Heart left ventricle (tissue), 16 donors: ENCODE measurements at places on chromosomes 12 and 14. TPM values are rescaled to one million over a fixed set of nuclear protein-coding genes. Genes with fewer than 3 reads are reported as not detected.

DNA sequence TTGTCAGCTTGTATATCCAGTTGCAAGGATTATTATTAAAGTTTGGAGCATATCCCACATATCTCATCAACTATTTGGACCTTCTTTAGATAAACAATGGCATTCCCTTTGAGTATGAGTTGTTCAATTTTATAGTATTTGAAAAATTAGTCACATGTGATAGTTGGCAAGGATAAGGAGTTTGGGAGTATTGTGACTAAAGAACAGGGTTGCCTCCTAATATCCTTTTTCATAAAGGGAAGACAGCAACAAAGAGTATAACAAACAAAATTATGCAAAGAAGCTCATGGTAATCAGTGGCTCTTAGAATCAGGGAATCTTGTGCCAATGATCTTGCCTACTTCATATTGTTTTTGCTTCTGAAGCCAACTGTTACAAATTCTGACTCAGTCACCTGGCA is 31.2 kb upstream of the KCNH5 start:
- no peaks in the 10 kb centered on the region for H3K36me3 ChIP-seq
- no peak overlapping the region for H3K4me3 ChIP-seq
- H3K27me3 ChIP-seq = no peaks in the 10 kb centered on the region
- no peak for DNase-seq

- H3K27ac ChIP-seq = no peak overlapping the region
- no peaks in the 10 kb centered on the region for H3K36me3 ChIP-seq
- peaks cover 13% of the 10 kb centered on the region for H3K4me1 ChIP-seq
- H3K27me3 ChIP-seq = no peaks in the 10 kb centered on the region
These were observed 11.6 kb upstream of the PPP1CC start for GRCh38 chr12:110754101-110754793.

GRCh38 chr12:122452701-122453285 is 30.3 kb upstream of the CLIP1 start:
- no peak overlapping the region for H3K4me3 ChIP-seq
- H3K27ac ChIP-seq = no peak overlapping the region
- DNase-seq = no peak
- H3K36me3 ChIP-seq = no peaks in the 10 kb centered on the region
- H3K27me3 ChIP-seq = no peaks in the 10 kb centered on the region
- H3K4me1 ChIP-seq = no peaks in the 10 kb centered on the region

DNA sequence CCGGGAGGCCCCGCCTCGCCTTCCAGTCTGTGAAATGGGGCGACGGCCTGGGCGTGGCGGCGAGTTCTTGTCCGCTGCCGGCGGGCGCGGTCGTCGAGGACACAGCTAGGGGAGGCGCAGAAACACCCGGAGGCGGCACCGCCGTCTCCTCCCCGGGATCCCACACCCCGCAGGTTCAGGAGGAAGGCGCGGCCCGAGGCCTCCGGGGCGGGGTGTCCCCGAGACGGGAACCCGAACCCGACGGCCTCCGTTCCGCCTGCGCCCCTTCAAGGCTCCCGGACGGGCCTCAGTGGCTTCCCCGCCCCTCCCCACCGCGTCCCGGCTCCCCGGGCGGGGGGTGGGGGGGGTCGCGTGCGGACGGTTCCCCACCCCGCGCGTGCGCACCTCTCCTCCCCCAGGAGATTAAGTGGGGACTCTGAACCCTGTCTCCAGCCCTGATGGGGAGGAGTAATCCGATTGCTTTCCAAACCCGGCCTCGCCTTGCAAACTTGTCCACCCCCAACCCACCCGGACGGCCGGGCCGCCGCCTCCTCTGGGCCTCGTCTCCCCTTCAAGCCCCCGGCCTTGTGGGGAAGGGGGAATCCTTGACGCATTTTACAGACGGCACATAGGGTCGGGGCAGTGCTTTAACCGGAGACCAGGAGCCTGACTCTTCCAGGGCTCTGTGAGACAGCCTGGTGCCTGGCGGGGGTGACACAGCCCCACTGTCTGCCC is 35.3 kb upstream of the ANKRD9 start:
- H3K4me1 ChIP-seq = peaks cover 13% of the 10 kb centered on the region
- H3K36me3 ChIP-seq = no peaks in the 10 kb centered on the region
- peak overlapping the region; percentile 6 for H3K4me3 ChIP-seq
- DNase-seq = no peak

GRCh38 chr12:65121049-65121955 is at the start of gene WIF1:
WIF1 (minus strand) TSS chr12:65121305; CDS start chr12:65121191, 114 bp downstream.
- DNase-seq = peak; percentile 19
- peaks cover 98% of the 10 kb centered on the region for H3K27me3 ChIP-seq
- H3K4me3 ChIP-seq = peak within 1 kb of the TSS; percentile 31
- no peaks in the 10 kb centered on the region for H3K36me3 ChIP-seq

RIPK3 gene
- 6.2 TPM for total RNA-seq

DNA sequence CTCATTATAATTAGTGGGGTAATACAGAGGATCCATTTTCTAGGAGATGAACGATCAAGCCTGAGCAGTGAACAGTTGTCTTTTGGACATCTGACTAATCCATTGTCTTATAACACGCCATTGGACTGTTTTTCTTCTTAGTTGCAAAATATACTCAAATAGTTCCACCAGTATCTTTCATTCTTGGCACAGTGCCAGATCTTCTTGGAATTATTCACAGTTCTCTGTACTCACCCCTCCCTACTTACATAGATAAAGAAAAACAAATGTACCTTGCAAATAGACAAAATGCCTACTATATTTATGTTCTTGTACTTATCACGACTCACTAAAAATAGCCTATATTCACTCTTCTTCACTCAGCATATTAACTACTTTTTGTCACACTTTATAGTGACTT is 3.8 kb downstream of the CBLN3 start:
- H3K36me3 ChIP-seq = no peaks in the 10 kb centered on the region
- no peak overlapping the region for H3K27ac ChIP-seq
- H3K27me3 ChIP-seq = no peaks in the 10 kb centered on the region
- peaks cover 24% of the 10 kb centered on the region for H3K4me1 ChIP-seq
- H3K4me3 ChIP-seq = no peak overlapping the region

GRCh38 chr12:78645956-78646355 is 218.6 kb upstream of the SYT1 start:
- H3K4me1 ChIP-seq = no peaks in the 10 kb centered on the region
- H3K27me3 ChIP-seq = no peaks in the 10 kb centered on the region
- no peak overlapping the region for H3K27ac ChIP-seq

- no peak overlapping the region for H3K27ac ChIP-seq
- peaks cover 16% of the 10 kb centered on the region for H3K27me3 ChIP-seq
- H3K4me1 ChIP-seq = no peaks in the 10 kb centered on the region
- H3K36me3 ChIP-seq = no peaks in the 10 kb centered on the region
- no peak overlapping the region for H3K4me3 ChIP-seq
- no peak for DNase-seq
These were observed 64.7 kb upstream of the CISTR start for GRCh38 chr12:53816360-53817020.

DNA sequence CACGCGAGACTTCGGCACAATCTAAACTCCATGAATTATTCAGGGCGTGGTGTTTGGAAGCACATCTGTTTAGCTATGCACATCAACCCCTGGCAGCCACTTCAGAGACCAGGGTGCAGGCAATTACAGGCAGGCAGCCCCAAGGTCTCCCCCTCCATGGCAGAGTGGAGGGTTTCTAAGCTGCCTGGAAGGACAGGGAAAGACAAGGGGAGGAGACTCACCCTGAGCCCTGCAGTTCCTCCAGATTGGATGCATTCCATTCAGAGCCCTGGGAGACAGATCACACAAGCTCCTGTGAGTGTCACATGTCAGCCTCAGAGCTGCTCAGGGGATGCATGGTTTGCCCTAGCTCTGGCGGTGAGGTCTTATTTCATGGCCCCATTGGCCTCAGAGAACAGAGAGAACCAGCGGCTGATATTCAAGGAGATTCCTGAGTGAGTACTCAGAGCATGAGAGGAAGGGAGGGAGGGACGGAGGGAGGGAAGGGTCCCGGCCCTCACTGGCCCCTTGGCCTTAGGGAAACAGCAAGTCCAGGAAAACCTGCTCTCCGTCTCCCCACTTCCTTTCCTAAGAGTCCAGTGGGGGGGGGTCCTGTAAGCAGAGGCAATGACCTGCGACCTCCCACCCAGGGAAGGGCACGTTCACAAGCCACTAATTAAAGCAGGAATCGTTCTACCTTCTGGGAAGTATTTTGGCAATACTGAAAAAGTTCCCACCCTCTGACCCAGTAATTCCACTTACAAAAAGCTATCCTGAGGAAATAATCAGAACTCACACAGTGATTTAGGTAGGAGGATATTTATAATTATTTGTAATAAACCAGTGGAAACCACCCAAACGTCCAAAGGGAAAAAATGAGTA is 55.1 kb downstream of the SSH1 start:
- peak overlapping the region; percentile 80 for H3K27ac ChIP-seq
- peak overlapping the region; percentile 39 for H3K4me3 ChIP-seq
- peak; percentile 54 for DNase-seq
- peaks cover 29% of the 10 kb centered on the region for H3K4me1 ChIP-seq
- no peaks in the 10 kb centered on the region for H3K27me3 ChIP-seq
- H3K36me3 ChIP-seq = peaks cover 30% of the 10 kb centered on the region

GRCh38 chr12:52903855-52904508 is 894 bp downstream of the KRT8 start:
- H3K27ac ChIP-seq = peak overlapping the region; percentile 54
- no peaks in the 10 kb centered on the region for H3K27me3 ChIP-seq
- no peaks in the 10 kb centered on the region for H3K36me3 ChIP-seq

AMN gene
- not detected for total RNA-seq

- no peak for DNase-seq
- no peaks in the 10 kb centered on the region for H3K4me1 ChIP-seq
- H3K36me3 ChIP-seq = no peaks in the 10 kb centered on the region
- no peak overlapping the region for H3K27ac ChIP-seq
These were observed 78.2 kb downstream of the HMGA2 start for GRCh38 chr12:65902500-65902899.

DNA sequence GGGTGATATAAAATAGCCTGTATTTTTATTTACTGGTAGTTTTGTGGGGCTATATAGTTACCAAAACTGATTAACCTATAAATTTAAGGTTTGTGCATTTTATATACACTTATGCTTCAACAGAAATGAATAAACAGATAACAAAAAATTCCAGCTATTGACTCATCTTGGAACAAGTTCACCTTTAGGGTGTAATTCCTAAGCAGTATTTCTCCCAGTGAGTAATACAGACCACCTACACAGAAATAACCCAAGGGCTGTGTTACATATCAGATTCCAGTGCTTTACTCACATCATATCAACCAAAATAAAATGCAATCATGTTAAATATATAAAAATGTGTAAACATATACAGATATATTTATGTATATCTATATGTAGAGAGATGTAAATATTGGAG is 345.6 kb downstream of the ADAMTS20 start:
- H3K36me3 ChIP-seq = no peaks in the 10 kb centered on the region
- H3K4me3 ChIP-seq = no peak overlapping the region
- H3K27ac ChIP-seq = no peak overlapping the region
- no peaks in the 10 kb centered on the region for H3K27me3 ChIP-seq
- no peak for DNase-seq

FGF23 gene
- total RNA-seq = not detected

- peaks cover 6% of the 10 kb centered on the region for H3K27me3 ChIP-seq
- no peaks in the 10 kb centered on the region for H3K4me1 ChIP-seq
- H3K4me3 ChIP-seq = no peak overlapping the region
- H3K27ac ChIP-seq = no peak overlapping the region
These were observed 86.4 kb downstream of the WSCD2 start for GRCh38 chr12:108215458-108215857.

TEX52 gene
- not detected for total RNA-seq

DNA sequence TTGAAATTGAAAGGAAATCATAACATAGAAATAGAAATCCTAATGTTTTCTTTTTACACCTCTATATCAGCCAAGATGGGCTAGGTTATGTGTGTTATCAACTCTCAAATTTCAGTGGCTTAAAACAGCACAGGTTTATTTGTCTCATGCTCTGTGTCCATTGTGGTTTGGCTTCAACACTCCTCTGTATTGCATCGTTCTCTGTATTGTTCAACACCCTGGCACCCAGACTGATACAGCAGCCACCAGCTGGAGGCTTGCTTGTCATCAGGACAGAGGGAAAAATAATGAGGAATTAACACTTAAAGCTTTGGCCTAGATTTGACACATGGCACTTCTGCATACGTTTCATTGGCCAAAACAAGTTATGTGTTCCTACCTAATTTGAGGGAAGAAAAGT is 234.2 kb upstream of the ARHGAP5 start:
- H3K4me3 ChIP-seq = no peak overlapping the region
- no peaks in the 10 kb centered on the region for H3K27me3 ChIP-seq
- H3K36me3 ChIP-seq = no peaks in the 10 kb centered on the region

GRCh38 chr14:58779376-58779775 is 141.6 kb downstream of the DACT1 start:
- H3K27me3 ChIP-seq = no peaks in the 10 kb centered on the region
- DNase-seq = no peak
- H3K4me1 ChIP-seq = no peaks in the 10 kb centered on the region
- H3K4me3 ChIP-seq = no peak overlapping the region

DNA sequence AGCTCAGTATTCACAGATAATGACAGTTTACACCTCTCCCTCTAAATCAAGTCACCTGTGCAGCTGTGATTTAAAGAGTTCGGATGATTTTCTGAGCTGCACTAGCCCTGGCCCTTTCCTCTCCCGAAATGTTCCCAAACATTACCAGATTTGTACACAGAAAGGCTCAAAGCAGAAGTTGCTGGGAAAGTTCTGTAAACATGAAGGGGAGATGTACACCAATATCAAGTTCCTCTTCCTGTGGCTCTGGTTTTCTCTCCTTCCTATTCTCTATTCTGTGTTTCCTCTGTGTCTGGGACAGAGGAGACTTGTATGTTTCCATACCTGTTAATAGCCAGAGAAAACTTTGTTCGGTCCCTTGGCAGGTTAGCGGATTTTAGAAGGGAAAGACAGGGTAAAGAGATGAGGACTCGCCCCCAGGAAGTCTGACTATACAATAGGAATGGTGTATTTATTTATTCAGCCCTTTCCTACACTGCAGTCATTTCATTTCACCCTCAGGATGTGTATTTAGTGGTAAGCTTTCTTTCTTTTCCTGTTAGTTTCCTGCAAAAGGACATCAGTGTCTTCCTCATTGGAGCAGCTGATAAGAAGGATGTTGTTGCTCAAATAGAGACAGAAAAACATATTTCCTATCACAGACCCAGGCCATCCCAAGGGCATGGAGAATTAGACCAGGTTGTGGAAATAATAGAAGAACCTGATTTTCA is 7.6 kb upstream of the NUMB start:
- H3K4me3 ChIP-seq = no peak overlapping the region
- no peaks in the 10 kb centered on the region for H3K36me3 ChIP-seq
- peaks cover 46% of the 10 kb centered on the region for H3K4me1 ChIP-seq
- no peak overlapping the region for H3K27ac ChIP-seq

GRCh38 chr12:116087399-116087798 is 190.1 kb downstream of the MED13L start:
- no peak for DNase-seq
- H3K4me3 ChIP-seq = no peak overlapping the region
- H3K27me3 ChIP-seq = no peaks in the 10 kb centered on the region
- no peak overlapping the region for H3K27ac ChIP-seq
- no peaks in the 10 kb centered on the region for H3K4me1 ChIP-seq
- H3K36me3 ChIP-seq = no peaks in the 10 kb centered on the region

GRCh38 chr12:88996200-88996788 is 356.0 kb downstream of the DUSP6 start:
- H3K27me3 ChIP-seq = no peaks in the 10 kb centered on the region
- no peaks in the 10 kb centered on the region for H3K4me1 ChIP-seq
- H3K36me3 ChIP-seq = no peaks in the 10 kb centered on the region
- no peak for DNase-seq
- H3K4me3 ChIP-seq = no peak overlapping the region
- no peak overlapping the region for H3K27ac ChIP-seq
